Hypothalamus (tissue), 51 donors: ENCODE measurements at places on chromosomes 5 and 9.

DNA sequence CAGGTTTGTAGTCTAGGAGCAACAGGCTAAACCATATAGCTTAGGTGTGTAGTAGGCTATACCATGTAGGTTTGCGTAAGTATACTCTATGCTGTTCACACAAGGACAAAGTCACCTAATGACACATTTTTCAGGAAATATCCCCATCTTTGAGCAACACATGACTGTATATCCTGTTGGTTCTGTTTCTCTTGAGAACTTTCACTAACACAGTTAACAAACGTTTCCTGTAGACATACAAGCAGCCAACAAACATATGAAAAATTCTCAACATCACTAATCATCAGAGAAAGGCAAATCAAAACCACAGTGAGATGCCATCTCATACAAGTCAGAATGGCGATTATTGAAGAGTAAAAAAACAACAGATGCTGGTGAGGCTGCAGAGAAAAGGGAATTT, 68.2 kb downstream of the NR2F1-AS1 start:
- DNase-seq = no peak

DNA sequence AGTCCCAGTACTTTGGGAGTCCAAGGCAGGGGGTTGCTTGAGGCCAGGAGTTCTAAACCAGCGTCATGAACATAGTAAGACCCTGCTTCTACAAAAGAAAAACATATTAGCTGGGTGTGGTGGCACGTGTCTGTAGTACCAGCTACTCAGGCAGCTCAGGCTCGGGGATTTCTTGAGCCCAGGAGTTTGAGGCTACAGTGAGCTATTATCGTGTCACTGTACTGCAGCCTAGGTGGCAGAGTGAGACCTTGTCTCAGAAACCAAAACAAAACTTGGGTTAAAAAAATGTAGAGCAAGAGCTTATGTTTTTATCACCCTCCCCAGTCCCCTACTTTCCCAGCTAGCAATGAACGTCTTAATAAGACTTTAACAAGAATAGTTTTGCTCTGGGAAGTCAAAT, 46.7 kb downstream of the UHRF2 start:
- no peak for DNase-seq

DNA sequence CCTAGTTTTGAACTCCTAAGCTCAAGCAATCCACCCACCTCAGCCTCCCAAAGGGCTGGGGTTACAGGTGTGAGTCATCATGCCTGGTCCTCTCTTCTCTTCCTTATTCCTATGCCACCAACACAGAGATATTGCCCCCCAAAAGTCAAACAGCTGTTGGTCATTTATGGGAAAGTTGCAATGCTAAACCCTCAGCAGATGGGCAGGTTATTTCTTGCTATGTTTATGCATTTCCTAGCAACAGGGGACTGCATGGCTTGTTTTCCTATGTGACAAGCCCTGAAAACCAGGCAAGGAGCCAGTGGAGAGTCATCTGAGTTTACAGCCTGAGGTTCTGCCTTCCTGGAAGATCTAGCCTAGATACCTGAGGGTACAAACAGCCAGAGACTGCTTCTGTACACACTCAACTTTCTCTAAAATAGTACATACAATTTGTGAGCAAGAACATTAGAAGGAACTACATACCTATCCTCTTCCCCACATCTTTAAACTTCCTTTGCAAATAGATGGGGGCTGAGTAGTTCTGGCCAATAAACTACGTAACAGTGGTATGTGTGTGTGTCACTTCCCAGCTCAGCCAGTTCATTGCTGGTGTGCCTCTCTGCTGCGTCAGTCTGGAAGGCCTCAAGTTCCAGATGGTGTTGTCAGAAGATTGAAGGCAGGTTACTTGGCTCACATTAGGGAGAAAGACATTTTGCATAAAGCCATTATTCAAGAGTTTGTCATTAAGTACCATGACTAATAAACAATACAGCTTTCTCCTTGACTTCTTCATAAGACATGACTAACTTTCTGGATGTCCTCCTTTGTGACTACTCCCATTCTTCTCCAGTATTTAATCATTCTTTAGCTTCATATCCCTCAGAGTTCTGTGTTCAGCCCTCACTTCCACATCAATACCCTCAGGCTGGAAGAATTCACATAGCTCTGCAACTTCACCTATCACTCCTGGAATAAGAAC, 65.3 kb downstream of the CSNK1A1 start:
- no peak for DNase-seq

DNA sequence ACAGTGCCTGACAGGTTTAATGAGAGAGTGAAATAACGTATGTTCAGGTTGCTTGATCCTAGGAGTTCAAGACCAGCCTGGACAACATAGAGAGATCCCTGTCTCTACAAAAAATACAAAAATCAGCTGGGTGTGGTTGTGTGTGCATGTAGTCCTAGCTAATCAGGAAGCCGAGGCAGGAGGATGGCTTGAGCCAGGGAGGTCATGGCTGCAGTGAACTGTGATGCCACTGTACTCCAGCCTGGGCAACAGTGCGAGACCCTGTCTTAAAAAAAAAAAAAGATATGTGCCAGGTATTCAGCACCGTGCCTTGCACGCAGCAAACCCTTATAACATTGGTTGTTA, 38.8 kb upstream of the SPRY4 start:
- DNase-seq = no peak

DNA sequence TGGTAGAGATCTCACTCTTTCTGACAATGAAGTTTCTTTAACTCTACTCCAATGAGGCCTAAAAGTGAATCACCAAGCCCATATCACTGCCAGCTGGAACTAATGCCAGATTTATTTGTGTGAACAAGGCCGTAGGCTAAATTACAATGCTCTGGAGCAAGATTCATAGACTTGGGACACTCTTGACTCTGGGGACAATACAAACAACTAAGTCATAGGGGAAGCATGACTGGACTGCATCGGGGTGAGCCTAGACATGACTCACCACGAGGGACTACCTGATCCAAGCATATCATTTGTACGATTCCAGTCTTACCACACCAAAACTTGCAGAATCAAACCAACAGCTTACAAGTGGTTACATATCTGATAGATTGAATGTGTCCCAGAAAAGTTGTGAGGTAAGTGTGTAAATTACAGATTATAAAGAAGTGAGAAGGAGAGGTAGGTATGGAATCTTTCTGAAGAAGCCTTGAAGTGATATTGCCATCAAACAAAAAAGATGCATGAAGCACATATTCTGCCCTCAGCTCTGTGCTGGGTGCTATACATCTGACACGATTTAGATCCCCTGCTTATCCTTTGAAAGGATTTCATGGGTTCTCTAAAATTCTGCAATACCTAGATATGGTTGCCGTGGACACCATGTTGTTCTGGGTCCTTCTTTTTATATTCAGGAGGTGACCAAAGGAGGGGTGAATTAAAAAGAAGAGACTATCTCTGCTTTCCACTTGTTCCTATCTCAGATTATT, 199.3 kb upstream of the PDE4D start:
- no peak for DNase-seq

DNA sequence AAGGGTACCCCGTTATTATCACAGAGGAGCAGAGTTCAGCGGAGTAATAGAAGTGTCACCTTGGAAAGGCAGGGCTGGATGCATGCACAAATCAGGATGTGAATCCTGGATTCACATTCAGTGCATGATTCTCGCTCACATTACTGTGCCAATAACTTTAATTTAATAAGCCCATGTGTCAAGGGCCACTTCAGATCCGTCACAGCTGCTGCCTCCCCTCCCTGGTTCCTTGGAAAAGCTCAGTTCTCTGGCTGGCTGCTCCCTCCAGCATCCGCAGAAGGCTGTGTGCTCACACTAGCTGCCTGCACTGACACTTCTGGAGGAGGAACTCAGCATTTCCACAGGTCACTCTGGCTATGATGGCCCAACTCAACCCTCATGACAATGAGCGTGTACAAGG, 256.8 kb upstream of the ADAMTS16 start:
- DNase-seq = no peak
